Natural killer cell treated with Interleukin-12 subunit alpha and Interleukin-12 subunit beta and Interleukin-15 and Interleukin-18, amount 100 ng/mL, for 72 hours (primary cell): ENCODE measurements at places on chromosomes 6 and 20. TPM values are rescaled to one million over a fixed set of nuclear protein-coding genes. Genes with fewer than 3 reads are reported as not detected.

Gene PACSIN1
- not detected for total RNA-seq

Gene PI16
- not detected for total RNA-seq

Gene EYS
- not detected for total RNA-seq

Gene STMND1
- total RNA-seq, result not detected

Gene OPRL1
- total RNA-seq, result 0.20 TPM

Gene TPBG
- 0.07 TPM for total RNA-seq

Gene PGC
- total RNA-seq, result not detected

Gene AKAP12
- total RNA-seq, result not detected

Gene CD83
- total RNA-seq, result 124 TPM

Gene RNF144B
- 2.0 TPM for total RNA-seq

Gene FAM229B
- total RNA-seq, result 2.7 TPM

Gene BMP2
- total RNA-seq, result 0.11 TPM

Gene DEFB126
- not detected for total RNA-seq

Gene C6orf163
- 4.2 TPM for total RNA-seq

Gene DNAH8
- total RNA-seq, result 0.22 TPM

Gene HLA-DRB5
- total RNA-seq, result 53.6 TPM

Gene TSBP1
- total RNA-seq, result not detected

Gene PRKN
- total RNA-seq, result not detected

Gene PYGB
- total RNA-seq, result 35.9 TPM

Gene ZNF334
- total RNA-seq, result 0.78 TPM

Gene FAM217A
- total RNA-seq, result not detected

Gene CST4
- not detected for total RNA-seq

Gene NRN1
- total RNA-seq, result 2.0 TPM

Gene HLA-DQB1
- total RNA-seq, result 21.0 TPM

Gene MRAP2
- not detected for total RNA-seq

Gene ADGRG6
- not detected for total RNA-seq
